ENCODE measurements at places on chromosomes 13 and 19.
A peak's percentile ranks its signal among the peaks of the same experiment; 100 is the strongest.

GRCh38 chr13:40002016-40002415 lies 346.6 kb downstream of the COG6 start:
- no peak for DNase-seq

GRCh38 chr19:20273376-20273775 lies 106.4 kb downstream of the ZNF486 start:
- DNase-seq = no peak

DNA sequence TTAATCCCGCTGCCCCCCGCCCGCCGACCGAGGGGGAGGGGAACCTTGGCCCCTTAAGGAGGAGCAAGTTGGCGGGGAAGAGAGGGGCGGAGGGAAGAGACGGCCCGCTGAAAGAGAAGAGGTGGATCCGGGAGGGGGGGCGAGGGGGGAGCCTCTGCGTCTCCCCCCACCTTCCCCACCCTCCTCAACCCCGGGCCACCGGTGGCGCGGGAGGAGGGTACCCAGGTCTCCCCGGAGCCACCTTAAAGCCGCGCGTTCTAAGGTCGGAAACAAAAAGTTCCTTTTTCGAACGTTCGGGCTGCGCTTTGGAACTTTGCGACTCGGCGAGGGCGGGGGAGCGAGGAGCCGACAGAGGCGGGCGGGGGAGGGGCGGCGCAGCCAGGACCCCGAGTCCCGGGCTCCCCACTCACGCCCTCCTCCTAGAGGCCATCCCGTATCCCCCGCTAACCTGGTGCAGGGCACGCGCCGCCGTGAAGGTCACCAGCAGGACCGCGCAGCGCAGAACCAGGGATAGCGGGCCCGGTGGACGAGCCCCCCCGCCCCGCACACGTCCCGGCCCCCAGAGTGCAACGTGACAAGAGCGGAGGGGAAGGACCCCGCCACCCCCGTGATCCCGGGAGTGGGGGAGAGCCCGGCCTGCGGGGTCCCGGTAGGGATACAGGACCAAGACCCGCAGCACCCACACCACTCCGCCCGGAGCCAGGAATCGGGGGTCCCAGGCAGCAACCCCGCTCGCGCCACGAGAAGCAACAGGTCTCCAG lies 659 bp downstream of the ERF start:
- DNase-seq = peak; percentile 60

DNA sequence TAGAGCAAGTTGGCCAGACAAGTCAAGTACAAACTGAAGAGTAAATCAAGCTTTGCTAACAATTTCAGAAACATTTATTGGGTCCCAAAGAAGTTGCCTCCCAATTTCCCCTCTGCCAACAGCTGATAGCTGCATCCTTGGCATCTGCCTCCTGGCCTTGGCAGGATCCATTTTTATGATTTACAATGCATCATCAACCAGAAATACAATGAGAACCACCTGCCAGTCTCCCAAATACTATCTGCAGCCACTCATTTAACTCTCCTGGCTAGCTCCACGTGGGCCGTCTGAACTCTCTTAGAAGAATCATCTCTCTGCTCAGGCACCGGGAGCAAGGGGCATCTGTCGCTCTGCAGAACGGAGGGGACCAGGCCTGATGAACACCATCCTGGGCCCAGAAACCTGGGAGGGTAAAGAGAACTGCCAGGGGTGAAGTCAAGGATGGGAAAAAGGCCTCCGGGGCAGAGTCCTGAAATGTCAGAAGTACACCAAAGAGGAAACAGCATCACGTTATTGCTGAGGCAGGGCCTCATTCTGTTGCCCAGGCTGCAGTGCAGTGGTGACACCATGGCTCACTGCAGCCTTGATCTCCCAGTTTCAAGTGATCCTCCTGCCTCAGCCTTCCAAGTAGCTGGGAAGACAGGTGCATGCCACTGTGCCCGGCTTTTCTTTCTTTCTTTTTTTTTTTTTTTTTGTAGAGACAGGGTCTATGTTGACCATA lies 2.6 kb downstream of the LONP1 start:
- DNase-seq = no peak

- no peak for DNase-seq
These were observed 4.7 kb upstream of the SLC17A7 start for GRCh38 chr19:49445997-49446396.

- peak; percentile 26 for DNase-seq
These were observed 23.2 kb upstream of the EEF1AKMT1 start for GRCh38 chr13:20796791-20797508.

DNA sequence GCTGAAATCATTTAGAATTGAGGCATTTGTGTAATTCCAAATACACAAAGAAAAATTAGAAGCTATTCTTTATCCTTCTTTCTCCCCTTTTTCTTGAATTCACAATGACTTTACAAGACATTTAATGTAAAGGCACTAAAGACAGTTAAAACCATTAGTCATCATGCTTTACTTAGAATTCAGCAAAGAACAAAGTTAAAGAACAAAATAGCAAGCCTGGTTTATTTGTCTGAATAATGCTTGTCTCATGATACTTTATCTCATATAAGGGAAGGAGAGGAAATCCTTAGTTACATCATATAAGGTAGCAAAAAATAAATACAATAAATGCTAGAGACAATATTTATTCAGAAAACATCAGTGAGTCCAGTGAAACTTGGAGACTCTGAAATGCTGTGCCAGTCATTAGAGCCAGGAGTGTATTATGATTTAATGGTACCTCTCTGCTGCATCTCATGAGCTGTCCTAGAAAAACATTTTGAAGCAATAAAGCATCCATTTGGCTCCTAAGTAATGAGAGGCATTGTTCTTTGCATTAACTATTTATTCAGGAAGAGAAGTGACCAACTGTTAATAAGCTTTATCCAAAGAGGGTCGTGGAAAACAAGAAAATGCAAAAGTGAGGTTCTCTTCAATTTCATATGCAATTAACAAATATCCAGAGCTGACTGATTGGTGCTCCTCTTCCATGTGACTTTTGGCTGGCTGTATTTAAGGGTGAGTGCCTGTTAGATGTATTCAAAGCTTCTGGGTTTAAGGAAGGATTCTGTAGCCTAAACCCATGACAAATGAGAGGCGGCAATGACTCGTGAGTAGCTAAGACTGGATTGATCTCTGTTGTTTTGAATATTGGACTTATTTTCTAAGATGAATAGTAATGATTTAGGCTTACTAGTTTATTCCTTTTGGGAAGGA lies 105.0 kb downstream of the DGKH start:
- no peak for DNase-seq

GRCh38 chr13:99527301-99527700 lies 26.0 kb downstream of the TM9SF2 start:
- no peak for DNase-seq

DNA sequence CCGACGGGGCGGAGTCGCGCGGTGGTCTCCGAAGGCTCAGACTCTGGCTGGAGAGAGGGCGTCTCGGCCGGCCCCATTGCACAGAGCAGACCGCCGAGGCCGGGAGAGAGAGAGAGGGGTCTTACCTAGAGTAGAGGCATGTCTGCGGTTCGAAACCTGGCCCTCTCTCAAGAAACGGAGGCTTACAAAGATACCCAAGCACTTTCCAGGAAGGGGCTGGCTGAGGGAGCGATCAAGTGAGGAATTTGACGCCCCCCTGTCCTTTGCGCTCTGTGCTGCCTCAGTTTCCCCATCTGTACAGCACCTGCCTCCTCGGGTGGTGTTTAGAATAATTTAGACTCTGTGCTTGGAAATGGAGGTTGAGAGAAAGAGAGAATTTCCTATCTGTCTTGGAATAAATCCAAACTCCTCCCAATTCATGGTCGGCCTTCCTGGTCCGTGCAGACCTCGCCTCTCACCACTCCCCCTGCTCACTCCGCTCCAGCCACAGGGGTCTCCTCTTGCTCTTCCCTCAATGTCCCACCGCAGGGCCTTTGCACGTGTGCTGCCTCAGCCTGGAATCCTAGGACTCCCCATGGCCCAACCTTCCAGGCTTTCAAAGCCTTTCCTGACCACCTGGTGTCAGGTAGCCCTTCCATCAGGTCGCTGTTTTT lies 658 bp upstream of the ISOC2 start:
- DNase-seq = peak; percentile 12

GRCh38 chr13:33409673-33410510 lies 124.3 kb upstream of the STARD13 start:
- peak; percentile 12 for DNase-seq

- DNase-seq = peak; percentile 33
These were observed 176.9 kb downstream of the SHISA2 start for GRCh38 chr13:25874907-25875306.

DNA sequence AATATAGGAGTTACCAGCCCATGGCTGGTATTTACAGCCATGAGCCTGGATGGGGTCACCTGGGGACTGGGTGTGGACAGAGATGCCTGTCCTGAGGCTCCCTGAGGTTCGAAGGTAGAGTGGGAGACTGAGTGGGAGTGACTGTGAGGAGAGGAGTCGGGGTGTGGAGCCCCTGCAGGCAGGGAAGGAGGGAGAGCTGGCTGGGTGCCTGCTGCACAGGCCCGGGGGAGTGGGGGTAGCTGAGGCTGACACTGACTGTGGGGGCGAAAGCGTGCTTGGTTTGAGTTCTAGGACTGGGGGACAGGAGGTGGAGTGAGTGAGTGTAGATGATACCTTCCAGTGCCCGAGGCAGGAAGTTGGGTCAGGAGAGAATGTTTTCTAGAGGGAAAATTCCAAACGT lies 7.1 kb downstream of the RAB11B start:
- no peak for DNase-seq

GRCh38 chr19:21117041-21117907 lies 24.6 kb upstream of the ZNF431 start:
- no peak for DNase-seq

DNA sequence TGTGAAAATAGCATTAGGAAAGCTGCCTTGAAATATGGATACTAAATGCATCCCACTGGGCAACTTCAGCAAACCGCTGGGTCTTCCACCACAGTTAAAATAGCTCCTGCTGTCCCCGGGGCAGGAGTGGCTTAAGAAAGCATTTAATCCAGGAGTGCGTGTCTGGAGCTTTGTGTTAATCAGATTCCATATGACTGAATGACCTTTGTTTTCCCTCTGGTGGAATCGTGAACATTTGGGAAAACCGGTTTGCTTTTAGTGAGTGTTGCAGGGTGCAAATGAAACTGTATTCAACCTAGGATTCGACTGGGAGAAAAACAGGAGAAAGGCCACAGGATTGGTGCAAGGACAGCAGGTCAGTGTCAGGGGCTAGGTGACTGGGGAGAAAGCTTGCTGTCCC lies 237.6 kb upstream of the MAB21L1 start:
- DNase-seq = no peak

DNA sequence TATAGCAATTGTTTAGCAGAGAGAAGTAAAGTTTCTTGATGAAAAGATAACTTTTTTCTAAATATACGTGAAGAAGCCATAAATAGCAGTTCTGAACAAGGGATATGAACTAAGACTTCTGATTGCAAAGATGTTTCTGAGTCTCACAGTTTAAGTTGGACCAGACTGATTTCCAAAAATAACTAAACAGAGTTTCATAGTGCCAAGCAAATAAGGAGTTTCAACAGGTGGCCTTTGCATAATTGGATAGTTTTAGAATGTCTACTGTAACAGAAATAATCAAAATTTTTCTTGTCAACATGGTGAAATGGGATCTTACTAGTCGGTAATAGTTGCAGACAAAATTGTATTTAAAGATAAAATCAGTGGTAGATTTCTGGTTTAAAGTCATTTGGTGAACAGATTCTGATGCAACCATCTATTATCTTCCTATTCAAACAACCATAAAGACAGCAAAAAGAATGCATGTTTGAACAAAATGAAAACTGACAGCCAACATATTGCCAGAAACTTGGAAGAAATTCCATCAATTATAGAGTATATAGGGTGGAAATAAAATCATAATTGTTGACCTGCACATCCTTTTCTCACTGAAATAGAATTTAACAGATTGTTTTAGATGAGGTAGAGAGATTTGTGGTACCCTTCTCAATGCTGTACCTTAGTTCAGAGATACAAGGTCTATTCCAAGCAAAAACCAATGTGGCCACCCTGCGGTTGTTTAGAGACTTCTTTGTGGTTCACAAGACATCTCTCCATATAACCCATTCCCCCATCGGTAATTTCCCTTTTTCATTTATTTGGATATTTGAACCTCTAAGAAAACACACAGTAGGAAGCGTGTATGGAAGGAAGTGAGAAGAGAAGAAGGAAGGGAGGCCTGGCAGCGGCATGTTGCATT lies 275.3 kb downstream of the COG6 start:
- DNase-seq = no peak

GRCh38 chr19:39497996-39498797 lies 550 bp upstream of the DLL3 start:
- peak; percentile 49 for DNase-seq

DNA sequence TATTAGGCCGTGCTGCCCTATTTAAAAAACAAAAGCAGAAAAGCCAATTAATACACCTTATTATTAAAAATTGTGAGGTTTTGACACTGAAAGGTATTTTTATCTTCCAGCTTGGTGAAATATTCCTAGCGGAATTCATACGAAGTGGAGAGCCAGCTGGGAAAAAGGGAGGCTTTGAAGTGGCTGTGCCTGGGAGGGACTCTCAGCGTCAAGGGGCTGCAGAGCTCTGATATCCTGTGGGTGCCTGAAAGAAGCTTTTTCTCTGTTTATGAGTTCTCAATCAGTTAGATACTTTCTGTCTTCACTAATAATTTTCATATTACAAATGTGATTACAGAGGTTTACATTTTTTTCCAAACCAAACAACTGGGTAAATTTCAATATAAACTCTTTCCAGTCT lies 140.2 kb upstream of the MIR17HG start:
- no peak for DNase-seq

- DNase-seq = peak; percentile 82
These were observed 30.1 kb upstream of the METTL21C start for GRCh38 chr13:102724923-102725322.

- DNase-seq = no peak
These were observed 83.1 kb downstream of the ATP11A start for GRCh38 chr13:112772929-112773328.

DNA sequence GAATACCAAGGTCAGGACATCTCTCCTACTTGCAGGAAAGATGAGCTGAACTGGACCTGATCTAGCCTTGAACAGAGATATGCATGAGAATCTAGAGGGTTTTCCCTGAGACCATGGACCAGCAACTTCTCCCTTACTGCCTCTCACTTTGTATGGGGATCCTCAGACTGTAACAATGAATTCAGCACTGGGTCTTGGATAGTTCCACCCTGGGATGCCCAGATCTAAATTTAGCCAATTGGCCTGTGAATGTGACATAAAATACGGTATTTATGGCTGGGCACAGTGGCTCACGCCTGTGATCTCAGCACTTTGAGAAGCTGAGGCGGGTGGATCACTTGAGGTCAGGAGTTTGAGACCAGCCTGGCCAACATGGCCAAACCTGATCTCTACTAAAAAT lies 15.3 kb upstream of the LILRA2 start:
- peak; percentile 47 for DNase-seq

- DNase-seq = peak; percentile 76
These were observed 3.9 kb upstream of the PCDH17 start for GRCh38 chr13:57627663-57628062.

- DNase-seq = peak; percentile 69
These were observed 4.5 kb downstream of the TPRX2 start for GRCh38 chr19:47863514-47863936.

- DNase-seq = no peak
These were observed 2.3 kb downstream of the CLASRP start for GRCh38 chr19:45041125-45041524.

GRCh38 chr13:51435002-51435578 lies 17.7 kb downstream of the INTS6 start:
- DNase-seq = peak; percentile 67

GRCh38 chr13:50685491-50685890 lies 158.0 kb downstream of the DLEU7 start:
- peak; percentile 14 for DNase-seq
